ENCODE measurements at places on chromosomes 16 and 17.
A peak's percentile ranks its signal among the peaks of the same experiment; 100 is the strongest.

- no peak for DNase-seq
Observed at GRCh38 chr16:71851746-71852145, 6.0 kb downstream of the ATXN1L start.

- DNase-seq: no peak
Observed at GRCh38 chr16:85495823-85496538, 117.1 kb upstream of the GSE1 start.

- peak; percentile 96 for DNase-seq
Observed at GRCh38 chr17:77235370-77235941, 94.7 kb downstream of the SEC14L1 start.

GRCh38 chr17:28057731-28058246 is 15.3 kb downstream of the NLK start:
- DNase-seq: peak; percentile 9

DNA sequence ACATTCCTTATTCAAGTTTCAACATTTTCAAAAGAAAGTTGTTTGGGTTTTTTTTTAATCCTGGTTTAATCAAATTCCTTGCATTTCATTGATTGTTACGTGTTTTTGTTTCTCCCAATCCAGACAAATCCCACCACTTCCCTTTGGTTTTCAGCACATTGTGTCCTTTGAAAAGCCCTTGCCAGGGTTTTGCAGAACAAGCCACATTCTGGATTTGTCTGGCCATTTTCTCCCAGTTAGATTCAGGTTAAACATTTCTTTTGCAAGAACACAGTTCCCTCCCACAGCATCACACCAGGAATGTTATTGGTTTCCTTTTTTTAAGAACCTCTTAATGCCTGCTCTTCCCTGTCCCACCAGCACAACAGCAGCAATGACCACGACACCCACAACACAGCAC is 278.0 kb upstream of the SALL1 start:
- peak; percentile 8 for DNase-seq

GRCh38 chr16:96935-97381 is 18.9 kb downstream of the MPG start:
- DNase-seq: peak; percentile 84

GRCh38 chr17:17774009-17774881 is 62.5 kb downstream of the SREBF1 start:
- DNase-seq: no peak

DNA sequence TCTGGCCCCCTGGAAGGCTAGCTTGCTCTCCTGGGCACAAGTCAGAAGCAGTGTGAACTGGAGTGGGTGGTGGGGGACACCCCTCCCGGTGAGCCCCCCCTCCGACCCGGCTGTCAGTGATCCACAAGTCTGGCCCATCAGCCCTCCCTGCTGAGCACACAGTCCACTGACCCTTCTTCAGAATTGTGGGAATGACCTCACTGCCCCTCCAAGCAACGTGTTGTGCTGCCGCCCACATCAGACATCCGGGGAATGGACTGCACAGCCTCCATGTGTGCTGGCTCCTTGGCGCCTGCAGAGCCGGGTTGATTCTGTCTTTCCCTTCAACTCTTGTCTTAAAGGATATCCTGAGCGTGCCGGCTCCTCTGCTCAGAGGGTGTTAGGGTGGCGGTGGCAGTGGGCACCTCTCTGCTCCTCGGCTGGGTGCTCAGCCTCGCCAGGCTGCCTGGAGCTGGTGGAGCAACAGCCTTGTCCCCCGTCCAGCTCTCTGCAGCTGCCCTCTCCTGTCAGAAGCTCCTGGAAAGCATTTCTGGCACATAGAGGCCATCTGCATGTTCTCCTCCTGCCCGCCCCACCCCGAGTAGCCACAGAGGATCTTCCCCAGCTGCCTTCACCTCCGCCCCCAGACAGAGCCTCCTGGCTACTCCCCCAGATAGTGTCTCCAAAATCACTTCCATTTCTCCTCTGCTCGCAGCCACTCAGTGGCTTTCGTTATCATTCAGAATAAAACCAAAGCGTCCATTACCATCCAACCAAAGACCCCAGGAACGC is 19.8 kb downstream of the NPTX1 start:
- DNase-seq: peak; percentile 42

GRCh38 chr17:46064460-46064859 is 65.4 kb downstream of the STH start:
- DNase-seq: no peak

DNA sequence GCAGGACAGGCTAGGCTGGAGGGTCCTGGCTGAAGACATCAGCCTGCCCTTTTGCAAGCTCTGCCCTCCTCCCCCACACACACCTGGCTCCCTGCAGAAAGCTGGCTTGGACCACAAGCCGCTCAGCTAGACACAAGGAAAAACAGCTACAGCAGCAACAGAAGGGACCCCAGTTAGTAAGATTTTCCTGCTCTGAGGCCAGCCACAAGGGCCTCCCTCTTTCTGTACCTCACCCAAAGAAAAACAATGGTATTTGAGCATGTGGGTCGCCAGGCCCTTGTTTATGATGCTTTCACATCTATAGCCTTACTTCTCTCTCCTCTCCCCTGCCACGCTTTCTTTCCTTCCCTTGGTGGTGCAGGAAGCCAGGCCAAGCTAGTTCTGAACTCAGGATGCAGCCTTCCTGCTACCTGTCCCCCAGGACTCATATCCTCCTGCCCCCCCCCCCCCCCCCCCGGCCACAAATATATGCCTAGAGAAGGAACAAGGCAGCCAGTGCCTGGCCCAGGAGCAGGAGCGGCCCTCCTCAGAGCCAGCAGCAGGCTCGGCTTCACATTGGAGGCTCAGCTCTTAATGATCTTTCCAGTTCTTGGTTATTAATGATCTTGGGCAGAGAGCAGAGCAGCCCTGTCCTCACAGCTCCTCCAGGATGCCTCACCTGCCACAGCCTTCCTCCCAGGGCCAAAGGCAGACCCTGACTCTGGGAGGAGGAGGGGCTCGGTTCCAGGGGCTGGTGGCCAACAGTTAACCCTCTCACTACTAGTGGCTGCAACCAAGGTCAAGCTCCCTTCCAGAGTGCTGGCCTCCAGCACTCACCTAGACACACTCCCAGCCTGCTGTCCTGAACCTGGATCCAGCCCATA is 19.5 kb downstream of the GRIN2C start:
- DNase-seq: no peak

DNA sequence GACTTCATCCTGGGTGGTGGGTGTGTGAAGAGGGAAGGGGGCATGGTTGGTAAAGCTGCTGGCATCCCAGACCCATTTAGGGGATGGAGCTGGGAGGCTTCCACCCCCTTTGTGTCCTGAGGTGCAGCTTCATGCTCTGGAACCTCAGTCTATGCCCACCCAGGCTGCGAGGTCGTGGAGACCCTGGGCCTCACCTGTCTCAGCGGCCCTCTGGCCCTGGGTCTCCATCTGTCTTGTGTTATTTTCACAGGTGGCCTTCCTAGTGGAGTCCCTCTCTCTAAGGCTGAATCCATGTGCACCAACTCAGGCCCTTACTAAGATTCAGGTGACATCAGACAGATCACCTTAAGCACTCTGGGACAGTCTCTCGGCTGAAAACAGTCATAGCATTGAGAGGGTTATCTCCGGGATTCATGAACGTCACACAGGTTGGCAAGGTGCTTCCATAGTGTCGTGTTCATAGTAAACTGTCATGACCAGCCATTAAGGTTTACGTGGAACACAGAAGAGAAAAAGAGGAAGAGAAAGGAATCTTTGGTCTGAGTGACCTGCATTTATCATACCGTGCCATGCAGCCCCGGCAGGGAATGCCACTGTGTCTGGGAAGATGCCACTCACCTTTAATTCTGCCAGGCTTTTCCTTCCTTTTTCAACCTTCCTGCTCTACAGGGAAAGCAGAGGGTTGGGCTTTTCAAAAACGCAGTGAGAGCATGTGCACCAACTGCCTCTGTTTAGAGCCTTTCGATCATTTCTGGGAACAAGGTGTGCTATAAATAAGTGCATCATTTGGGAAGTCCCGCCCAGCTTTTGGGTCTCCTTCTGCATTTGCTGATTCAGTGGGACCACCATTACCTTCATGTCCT is 4.5 kb upstream of the FOXL1 start:
- no peak for DNase-seq

DNA sequence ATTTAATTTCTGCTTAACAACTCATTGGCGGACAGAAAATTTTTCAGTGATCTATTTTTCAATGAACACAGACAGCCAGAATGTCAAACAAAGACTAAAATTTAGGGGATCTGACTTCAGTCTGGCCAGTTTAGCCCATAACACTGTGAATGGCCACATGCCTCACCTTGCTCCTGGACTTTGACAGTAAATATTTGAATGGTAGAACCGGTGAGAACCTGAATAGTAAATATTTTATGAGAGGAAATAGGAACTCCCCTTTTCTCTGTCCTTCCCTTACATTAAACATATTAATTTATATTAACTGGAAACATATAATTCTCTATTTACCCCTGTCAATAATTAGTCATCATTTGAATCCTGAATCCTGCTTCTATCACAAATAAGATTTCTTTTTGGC is 942.1 kb downstream of the KCNJ2 start:
- no peak for DNase-seq

DNA sequence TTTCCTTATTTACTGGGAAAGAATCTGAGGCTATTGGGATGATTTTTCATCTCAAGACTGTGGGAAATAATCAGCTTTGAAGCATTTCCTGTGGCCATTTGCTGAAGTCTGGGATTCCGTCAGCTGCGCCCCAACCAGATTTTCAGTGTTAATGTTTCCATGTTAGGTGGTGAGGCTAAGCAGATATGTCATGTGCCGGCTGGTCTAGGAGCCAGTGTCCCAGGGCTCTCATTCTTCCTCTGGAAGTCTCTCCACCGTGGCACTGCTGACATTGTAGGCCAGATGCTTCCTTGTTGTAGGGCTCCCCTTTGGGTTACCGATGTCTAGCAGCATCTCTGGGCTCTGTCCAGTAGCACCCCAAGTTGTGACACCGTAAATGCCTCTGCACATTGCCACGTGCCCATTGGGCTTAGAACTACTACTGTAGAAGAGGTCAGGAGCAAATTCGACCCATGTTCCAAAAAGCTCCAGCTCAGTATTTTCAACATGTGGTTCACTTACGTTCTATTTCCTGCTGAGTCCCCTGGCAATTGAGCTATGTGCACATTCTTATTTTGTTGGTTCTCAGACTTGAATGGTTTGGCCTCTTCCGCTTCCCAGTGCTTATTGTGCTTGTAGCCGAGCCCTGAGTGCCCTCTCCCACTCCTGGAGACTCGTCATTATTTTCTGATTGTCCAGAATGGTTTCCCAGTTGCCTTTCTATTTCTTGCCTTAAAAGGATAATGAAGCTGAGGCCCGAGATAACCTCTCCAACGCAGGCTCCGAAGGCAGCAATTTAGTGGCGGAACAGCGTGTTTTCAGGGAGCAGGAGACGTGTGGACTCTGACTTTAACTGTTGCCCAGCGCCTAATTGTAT is 82.2 kb downstream of the SPECC1 start:
- DNase-seq: peak; percentile 80

- DNase-seq: no peak
Observed at GRCh38 chr16:68445458-68445857, 2.9 kb downstream of the SMPD3 start.

- peak; percentile 49 for DNase-seq
Observed at GRCh38 chr16:67928561-67929364, 2.9 kb downstream of the CTRL start.

GRCh38 chr17:36683387-36683786 is 82.0 kb downstream of the MRM1 start:
- DNase-seq: no peak

DNA sequence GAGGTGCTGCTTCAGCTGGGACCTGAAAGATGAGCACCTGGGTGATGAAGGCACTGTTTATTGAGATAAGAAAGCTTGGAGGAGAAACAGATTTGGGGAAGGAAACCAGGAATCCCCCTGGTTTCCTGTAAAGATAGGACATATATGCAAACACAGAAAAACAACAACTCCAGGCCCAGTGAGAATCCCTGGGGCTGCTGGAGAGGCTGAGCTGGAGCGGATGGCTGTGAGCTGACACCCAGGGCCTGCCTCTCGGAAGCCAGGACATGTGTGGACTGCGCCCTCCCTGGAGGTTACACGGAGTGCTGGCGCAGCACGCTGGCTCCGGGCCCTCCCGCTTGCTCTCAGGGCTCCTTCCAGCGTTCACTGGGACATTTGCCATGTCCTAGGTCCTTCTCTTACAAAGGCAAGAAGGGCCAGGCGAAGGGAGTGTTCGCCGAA is 57.5 kb downstream of the CYB5B start:
- DNase-seq: peak; percentile 89

- no peak for DNase-seq
Observed at GRCh38 chr16:66044556-66044955, 321.9 kb upstream of the CDH5 start.

DNA sequence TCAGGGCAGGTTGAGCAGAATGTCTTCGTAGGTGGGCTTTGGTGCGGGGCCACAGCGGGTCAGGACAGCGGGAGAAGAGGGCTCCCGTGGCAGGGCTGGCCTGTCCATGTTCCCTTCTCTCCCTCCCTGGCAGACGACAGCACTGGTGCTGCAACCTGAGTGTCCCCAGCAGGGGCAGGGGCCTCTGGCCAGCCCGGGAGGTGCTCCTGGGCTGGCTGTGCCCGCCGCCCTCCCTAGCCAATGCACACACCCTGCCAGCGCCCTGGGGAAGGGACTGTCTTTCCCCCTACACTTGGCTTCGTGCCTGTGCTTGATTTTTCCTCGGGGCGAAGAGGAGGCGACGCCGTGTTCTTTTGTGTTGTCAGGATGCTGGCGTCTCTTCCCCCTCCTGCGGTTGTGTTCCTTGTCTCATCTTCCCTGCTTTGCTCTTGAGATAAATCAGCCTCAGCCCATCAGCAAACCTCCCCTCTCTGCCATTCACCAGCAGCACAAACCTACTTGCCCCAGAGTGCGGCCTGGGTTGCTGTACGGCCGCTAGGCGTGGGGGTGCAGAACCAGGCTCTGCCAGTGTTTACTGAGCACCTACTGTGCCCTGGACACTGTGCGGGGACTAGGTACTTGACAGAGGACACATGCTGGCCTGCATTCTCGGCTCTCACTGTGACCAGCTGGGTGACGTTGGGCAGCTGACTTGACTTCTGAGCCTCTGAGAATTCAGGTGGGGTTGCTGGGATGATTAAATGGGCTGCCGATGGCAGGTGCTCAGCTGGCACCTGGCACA is 237.3 kb upstream of the CIBAR2 start:
- DNase-seq: no peak

DNA sequence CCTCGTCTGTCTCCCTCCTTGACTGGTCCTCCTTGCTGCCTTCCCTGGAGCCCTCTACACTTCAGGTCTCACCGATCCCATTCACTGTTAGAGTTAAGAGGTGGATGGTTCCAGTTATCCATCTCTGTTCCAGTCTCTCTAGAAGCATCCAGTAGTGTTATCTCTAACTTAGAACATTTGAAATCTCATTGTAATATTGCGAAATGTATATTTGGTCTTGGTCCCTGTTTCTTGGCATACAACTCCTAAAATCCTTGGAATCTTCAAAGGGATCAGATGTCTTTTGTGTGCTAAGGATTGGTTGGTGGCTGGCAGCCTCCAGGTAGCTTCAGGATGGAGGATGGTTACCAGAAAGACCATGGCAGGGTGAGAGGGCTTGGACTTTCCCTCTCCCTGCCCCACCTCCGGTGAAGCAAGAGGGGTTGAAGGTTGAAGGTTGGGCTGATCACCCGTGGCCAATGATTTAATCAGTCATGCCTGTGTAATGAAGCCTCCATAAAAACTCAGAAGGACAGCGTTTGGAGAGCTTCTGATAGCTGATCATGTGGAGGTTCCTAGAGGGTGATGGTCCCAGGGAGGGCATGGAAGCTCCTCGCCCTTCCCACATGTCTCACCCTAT is 59.1 kb downstream of the NTN1 start:
- DNase-seq: no peak

Measured in AG10803 (cell line).